ENCODE measurements at places on chromosomes 1 and 21.

GRCh38 chr1:171844381-171844780 is 3.1 kb downstream of the DNM3 start:
- H3K27ac ChIP-seq, result no peak overlapping the region
- H3K4me3 ChIP-seq, result no peak overlapping the region
- peaks cover 10% of the 10 kb centered on the region for H3K4me1 ChIP-seq
- H3K36me3 ChIP-seq, result no peaks in the 10 kb centered on the region
- peaks cover 12% of the 10 kb centered on the region for H3K27me3 ChIP-seq
- no peak for DNase-seq

DNA sequence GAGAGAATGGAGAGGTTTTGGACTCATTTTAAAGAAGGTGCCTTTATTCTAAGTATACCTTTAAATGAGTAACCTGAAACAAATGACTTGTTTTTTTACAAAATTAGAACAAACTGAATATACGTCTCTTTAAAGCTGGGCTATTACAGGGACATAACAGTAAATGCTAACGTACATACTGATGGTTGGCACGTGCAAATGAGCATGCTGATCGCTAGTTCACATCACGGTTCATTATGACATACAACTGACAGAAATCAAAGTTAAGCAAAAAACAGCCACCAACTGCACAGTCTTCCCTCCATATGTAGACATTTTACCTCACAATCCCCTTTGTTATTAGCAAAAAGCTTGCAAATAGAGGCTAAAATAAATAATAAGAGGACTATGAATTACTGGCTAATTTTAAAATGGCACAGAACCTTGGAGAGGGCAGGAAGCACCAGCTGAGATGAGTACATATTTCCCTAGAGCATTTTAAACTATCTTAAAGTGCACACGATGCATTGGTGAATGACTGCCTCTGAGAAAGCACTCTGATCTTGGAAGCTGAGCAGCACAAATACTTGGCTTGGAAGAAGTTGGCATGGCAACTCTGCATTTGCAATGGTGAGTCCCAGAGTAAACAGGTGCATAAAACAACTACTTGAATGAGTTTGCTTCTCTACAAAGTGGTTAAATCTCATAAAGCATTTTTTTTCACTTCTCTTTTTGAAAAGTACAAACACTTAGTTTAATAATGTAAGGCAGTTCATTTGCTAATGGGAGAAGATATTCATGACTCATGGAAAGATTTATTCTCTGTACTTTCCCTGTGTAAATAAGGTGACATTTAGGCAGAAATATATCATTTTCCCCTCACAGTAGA is 204.7 kb downstream of the LHX8 start:
- no peak for DNase-seq
- H3K27me3 ChIP-seq, result no peaks in the 10 kb centered on the region
- no peak overlapping the region for H3K4me3 ChIP-seq

- H3K27ac ChIP-seq, result no peak overlapping the region
- peaks cover 17% of the 10 kb centered on the region for H3K4me1 ChIP-seq
- H3K27me3 ChIP-seq, result no peaks in the 10 kb centered on the region
- no peaks in the 10 kb centered on the region for H3K36me3 ChIP-seq
- H3K4me3 ChIP-seq, result no peak overlapping the region
- DNase-seq, result no peak
These were observed 13.6 kb downstream of the DENND1B start for GRCh38 chr1:197761654-197762053.

GRCh38 chr1:101389547-101389929 is 152.7 kb downstream of the S1PR1 start:
- H3K4me3 ChIP-seq, result no peak overlapping the region
- H3K27me3 ChIP-seq, result no peaks in the 10 kb centered on the region
- H3K4me1 ChIP-seq, result no peaks in the 10 kb centered on the region
- H3K36me3 ChIP-seq, result no peaks in the 10 kb centered on the region
- no peak overlapping the region for H3K27ac ChIP-seq

All from transverse colon (tissue), 4 donors.